ENCODE measurements at places on chromosomes 13 and 19.
A peak's percentile ranks its signal among the peaks of the same experiment; 100 is the strongest.

DNA sequence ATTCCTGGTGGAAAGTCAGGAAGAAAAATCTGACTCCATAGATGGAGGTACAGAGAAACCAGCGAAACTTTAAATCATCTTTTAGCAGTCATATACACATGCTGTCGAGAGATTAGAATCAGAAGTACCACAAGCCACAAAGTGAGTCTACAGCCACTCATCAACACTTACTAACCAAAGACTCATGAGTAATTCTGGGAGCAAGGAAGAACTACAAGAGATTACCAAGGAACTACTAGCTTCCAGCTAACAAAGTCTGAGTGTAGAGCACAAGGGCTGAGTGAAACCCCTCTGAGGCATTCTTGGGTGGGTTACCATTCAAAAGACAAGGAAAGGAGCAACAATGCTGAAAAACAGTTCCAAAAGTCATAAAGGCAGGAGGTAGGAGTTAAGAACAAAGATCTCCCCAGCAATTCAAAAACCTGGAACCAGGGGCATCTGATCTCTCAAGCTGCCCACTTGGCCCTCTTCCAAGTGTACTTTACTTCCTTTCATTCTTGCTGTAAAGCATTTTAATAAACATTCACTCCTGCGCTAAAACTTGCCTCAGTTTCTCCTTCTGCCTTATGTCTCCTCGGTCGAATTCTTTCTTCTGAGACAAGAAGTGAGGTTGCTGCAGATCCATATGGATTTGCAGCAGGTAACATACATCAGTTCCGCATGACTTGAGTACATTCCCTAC is 13.0 kb downstream of the RBM26 start:
- DNase-seq: peak; percentile 61

DNA sequence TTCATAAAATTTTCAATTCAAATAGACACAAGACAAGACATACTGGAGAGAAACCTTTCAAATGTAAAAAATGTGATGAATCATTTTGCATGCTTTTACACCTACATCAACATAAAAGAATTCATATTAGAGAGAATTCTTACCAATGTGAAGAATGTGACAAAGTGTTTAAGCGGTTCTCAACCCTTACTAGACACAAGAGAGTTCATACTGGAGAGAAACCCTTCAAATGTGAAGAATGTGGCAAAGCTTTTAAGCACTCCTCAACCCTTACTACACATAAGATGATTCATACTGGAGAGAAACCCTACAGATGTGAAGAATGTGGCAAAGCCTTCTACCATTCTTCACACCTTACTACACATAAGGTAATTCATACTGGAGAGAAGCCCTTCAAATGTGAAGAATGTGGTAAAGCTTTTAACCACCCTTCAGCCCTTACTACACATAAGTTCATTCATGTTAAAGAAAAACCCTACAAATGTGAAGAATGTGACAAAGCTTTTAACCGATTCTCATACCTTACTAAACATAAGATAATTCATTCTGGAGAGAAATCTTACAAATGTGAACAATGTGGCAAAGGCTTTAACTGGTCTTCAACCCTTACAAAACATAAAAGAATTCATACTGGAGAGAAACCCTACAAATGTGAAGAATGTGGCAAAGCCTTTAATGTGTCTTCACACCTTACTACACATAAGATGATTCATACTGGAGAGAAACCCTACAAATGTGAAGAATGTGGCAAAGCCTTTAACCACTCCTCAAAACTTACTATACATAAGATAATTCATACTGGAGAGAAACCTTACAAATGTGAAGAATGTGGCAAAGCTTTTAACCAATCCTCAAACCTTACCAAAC is 24.6 kb upstream of the ZNF431 start:
- no peak for DNase-seq

DNA sequence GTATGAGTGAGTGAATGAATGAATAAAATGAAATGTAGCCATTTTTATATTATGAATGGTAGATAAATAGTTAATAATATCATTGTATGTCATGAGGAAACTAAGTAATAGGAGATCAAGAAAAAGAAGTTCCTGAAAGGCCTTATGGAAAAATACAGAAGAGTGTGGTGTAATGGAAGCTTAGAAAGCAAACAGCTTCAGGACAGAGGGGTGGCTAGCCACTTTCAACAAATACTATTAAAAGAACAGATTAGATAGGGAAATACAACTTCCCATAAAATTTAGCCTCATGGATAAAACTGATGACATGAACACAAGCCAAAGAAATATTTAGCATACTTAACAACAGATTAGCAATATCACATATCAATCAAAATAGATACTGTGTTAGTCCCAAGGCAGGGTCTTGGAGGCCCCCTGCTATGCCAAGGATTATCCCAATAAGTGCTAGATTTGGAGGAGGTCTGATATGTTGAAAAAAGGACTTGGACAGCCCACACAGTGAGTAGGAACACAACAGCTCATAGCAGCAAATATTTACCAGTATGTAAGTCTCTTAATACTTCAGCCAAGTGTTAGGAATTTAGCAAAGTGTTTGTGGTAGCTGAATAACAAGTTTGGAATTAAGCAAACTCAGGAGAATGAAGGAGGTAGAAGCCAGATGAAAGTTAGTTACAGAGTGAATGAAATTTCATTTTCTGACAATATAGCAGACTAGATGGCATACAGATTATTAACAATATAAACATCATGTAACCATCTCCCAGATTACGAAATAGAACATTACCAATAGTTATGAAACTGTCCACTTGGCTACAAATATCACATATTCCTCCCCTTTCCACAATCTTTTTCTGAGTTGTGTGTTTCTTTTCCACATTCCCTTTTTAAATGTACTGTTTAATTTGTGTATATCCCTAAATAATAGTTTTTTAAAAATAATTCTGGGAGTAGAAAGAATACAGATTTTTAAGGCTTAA is 1632.0 kb downstream of the PCDH9 start:
- no peak for DNase-seq

DNA sequence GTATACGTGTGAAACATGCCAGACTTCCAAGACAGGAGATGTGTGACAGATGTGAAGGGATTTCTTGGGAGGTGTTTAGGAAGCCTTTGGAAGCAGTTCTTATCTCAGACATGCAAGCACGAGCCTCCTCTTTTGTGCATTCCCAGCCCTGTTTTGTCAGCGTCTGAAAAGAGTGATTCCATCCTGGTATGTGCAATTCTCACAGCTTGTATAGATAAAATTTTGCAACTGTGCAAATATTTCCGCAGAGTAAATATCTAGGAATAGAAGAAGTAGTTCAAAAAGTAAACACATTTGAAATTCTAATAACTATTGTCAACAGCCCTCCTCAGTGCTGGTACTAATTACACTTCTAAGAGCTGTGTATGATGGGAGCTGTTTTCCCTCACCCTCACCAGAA is 72.3 kb upstream of the C1QTNF9B start:
- DNase-seq: no peak

DNA sequence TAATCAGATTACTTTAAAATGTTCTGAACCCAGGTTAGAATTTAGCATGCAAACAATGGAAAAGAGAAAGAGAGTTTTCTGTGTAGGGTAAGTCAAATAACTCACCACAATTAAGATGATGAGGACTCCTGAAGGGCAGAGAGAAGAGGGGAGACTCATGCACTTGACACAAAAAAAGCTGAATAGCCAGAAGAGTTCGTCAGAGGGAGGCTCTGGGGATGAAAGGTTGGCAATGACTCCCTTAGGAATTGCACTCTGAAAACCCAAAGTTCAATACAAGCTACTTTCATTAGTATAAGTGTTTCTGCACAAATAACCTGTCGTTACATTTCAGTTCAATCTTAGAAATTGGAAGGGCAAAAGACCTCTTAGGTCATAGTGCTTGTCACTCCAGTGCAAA is 434.4 kb upstream of the PCDH9 start:
- no peak for DNase-seq

DNA sequence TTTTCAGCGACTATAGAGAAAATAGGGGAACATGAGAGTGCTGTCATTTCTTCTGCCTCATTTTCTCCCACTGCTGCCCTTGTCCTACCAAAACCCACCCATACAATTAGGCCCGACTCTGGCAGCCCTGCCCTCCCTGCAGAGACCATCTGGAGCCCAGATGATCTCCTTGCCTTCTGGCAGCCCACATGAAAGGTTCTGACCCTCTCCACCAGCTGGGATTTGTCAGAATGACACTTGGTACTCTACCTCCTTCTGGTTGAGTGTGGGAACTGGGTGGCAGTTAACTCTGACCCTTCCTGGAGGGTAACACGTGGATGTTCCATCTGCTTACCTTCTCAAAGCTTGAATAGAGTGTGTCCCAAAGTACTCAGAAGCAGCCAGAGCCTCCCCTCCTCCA is 21.0 kb upstream of the SIAH3 start:
- DNase-seq: no peak

DNA sequence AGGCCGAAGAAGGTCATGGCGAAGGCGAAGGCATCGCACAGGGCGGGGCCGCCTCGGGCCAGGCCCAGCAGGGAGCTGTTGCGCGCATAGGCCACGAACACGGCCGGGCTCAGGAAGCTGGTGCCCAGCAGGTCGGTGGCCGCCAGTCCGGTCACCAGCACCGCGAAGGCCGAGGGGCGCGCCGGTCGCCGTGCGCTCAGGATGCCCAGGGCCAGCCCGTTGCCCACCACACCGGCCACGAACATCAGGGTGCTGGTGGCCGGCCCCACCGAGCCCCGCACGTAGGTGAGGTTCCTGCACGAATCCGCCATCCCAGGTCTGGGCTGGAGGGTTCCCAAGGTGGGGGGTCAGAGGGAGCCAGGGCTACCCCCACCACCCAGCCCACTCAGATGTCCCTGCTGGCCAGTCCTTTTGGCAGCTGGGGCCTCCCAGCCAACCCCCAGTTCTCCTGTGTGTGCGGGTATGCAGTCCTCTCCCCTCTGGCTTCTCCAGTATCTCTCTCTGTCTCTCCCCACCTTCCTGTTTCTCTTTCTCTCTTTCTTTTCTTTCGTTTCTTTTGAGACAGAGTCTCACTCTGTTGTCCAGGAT is 880 bp downstream of the PTGIR start:
- no peak for DNase-seq

DNA sequence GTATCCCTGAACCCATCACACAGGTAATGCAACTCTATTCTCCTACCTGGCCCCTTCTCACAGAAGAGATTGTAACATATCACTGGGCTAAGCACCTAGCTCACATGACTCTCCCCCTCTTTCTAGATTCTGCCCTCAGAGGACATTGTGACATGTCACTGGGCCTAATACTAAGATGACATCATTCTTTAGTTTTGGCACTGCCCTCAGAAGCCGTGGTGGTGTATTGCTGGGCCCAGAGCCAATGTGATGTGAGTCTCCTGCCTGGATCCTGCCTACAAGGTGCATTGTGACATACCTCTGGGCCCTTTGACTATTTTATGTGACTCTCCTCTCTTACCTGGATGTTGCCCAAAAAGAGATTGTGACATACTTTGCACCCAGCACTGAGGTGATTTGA is 21.4 kb upstream of the ZNF730 start:
- DNase-seq: no peak

DNA sequence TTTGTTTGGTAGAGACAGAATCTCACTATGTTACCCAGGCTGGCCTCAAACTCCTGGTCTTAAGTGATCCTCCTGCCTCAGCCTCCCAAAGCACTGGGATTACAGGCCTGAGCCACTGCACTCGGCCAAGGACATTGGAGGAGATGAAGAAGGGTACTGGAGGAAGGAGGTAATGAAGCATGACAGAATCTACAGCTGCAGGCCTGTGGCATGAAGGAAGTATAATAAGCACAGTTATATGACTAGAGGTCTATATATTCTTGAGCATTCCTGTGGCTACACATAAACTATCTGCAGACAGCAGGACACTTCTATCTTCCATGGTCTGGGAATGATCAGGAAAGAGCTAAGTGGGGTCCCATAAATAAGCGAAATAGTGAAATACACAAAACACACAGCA is 18.2 kb downstream of the ZNF565 start:
- DNase-seq: no peak

- DNase-seq: no peak
Measured at GRCh38 chr19:8567522-8568172, 9.6 kb downstream of the MYO1F start.

DNA sequence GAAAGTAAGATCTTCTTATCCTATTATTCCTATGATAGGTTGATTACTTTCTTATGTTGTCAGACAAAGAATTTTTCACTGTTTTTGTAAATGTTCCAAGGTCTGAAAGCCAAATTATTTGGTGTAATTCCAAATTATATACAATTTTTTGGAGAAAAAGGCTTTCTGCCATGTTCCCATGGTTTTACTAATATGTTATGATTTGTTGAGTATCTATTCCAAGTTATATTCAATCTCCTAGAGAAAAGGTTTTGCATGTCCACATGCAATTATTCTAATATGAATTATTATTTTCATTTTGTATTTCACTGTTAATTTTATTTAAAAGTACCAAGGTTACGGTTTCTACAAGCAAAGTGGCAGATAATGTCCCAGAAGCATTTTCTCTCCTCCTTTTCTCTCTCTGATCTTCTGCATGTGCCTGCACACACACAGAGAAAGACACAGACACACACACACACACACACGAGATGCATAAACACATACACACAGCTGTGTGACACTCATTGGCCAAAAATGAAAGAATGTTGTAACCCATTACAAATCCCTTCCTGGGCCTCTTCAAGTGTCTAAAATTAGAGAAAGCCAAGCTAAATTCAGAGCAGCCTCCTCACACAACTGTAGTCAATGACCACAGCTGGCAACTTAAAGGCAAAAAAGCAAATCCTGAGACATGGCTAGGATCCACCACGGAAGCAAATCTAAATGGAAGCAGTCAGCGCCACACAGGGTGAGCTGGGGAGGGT is 621.0 kb downstream of the EFNB2 start:
- DNase-seq: no peak

GRCh38 chr13:94860981-94861407 is 148.6 kb upstream of the SOX21 start:
- peak; percentile 4 for DNase-seq

GRCh38 chr19:1466461-1467214 is 12.4 kb downstream of the C19orf25 start:
- no peak for DNase-seq

- DNase-seq: no peak
Measured at GRCh38 chr19:49415102-49415809, 8.0 kb downstream of the PTH2 start.

GRCh38 chr13:59413126-59413525 is 750.6 kb downstream of the DIAPH3 start:
- DNase-seq: no peak

DNA sequence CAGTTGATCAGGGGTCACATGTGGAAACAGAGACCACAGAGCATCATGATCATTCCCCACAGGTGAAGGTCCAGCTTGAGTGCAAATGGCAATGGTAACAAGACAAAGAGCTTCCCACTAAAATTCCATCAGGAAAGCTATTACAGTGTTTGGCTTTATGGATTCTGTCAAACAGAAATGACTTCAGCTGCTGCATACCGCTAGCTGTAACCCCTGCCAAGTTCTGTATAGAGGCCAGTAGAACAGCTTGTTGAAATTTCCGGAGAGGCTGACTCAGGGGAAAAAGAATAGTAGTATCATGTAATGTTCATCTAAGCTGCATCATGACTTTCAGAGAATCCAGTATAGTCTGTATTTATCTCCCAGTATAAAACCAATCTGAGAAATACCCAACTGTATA is 1704.7 kb downstream of the SLITRK5 start:
- no peak for DNase-seq

GRCh38 chr13:31431722-31432137 is 232.0 kb downstream of the B3GLCT start:
- DNase-seq: peak; percentile 31

All from Jurkat, Clone E6-1 (cell line).